SW 1271 (cell line): ENCODE measurements at places on chromosomes 11 and 22.

- peak; percentile 55 for DNase-seq
Measured at GRCh38 chr11:83087035-83087434, 15.3 kb upstream of the RAB30 start.

- DNase-seq, result peak; percentile 18
Measured at GRCh38 chr11:1293619-1294015, 15.8 kb downstream of the TOLLIP start.

GRCh38 chr11:112004389-112004788, 20.8 kb upstream of the DLAT start:
- no peak for DNase-seq

DNA sequence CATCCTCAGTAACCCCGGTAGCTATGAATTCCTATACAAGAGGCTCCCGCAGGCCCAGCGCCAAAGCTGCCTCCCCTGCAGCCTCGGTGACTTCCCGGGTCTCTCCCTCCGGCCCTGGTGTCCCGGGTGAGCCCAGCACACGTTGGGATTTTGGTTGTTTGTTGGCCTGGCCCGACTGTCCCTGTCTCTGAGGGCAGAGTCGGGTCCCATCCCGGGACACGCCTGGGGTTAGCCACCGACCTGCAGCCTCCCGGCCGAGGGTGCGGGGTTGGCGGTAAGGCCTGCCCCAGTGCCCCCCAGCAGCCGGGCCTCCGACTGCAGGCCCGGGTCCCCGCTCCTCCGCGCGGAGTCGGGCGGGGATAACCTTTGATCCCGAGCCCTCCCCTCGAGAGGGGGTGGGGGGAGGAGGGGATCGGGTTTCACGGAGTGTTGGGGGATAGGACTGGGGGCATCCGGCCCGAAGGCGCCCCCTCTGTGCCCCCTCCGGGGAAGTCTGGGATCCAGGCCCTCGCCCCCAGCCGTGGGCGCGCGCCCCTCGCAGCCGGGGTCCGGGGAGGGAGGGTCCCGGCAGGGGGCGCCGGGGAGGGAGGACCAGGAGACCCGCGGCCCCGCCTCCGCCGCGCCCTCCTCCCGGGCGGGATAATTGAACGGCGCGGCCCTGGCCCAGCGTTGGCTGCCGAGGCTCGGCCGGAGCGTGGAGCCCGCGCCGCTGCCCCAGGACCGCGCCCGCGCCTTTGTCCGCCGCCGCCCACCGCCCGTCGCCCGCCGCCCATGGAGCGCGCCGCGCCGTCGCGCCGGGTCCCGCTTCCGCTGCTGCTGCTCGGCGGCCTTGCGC, at the start of gene FBLN1:
TSS of gene FBLN1 (plus strand) at position 669 of the 835 bp plus-strand sequence. CDS start at position 772, 103 bp downstream.
- DNase-seq, result no peak

GRCh38 chr11:5151713-5152153, 2.8 kb downstream of the OR52A1 start:
- DNase-seq, result no peak

DNA sequence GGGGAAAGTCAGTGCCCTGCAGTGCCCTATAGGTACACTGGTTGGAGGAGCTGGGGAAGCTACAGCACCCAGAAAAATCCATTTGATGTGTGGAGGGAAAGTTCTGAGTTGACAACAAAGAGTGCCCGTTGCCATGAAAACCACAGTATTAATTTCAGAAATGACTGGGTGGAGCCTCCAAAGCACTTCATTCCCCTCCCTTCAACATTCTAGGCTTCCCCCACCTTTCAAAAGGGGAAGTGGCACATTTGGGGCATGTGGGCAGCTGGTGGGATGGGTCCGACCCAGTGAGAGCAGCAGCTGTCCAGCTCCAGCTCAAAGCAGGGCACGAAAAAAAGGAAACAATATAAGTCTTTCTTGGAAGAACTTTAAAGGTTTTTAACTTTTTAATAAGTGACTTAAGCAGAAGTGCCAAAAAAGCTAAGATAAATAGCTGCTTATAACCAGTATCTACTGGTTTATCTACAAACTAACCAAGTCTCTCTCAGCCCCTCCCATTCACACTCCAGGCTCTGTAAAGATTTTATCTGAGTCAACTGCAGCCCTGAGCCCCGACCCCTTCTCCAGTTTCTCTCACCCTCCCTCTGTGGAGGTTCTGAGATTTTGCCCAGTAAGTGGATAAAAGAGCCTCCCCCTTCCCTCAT, 9.0 kb upstream of the AHNAK start:
- DNase-seq, result no peak

GRCh38 chr11:132047167-132047566, 676.8 kb downstream of the NTM start:
- no peak for DNase-seq
